Foreskin keratinocyte (primary cell): ENCODE measurements at places on chromosomes 6 and 20. TPM values are rescaled to one million over a fixed set of nuclear protein-coding genes. Genes with fewer than 3 reads are reported as not detected.

Gene HLA-DMA
- total RNA-seq: 1.3 and 4.4 TPM in 2 replicates

Gene STMND1
- total RNA-seq: not detected in 2 replicates

Gene VTA1
- 60.9 and 62.6 TPM in 2 replicates for total RNA-seq

Gene FANCE
- 14.0 and 14.5 TPM in 2 replicates for total RNA-seq

Gene RIMS1
- not detected in 2 replicates for total RNA-seq

Gene PTPRT
- total RNA-seq: not detected in 2 replicates

Gene PRICKLE4
- total RNA-seq: 0.42 and 0.61 TPM in 2 replicates

Gene TSBP1
- not detected in 2 replicates for total RNA-seq

Gene TMEM14C
- 146 and 179 TPM in 2 replicates for total RNA-seq

Gene TBX18
- not detected in 2 replicates for total RNA-seq

Gene PYGB
- total RNA-seq: 311 and 439 TPM in 2 replicates

Gene SIRPD
- total RNA-seq: not detected in 2 replicates

Gene KHDC1
- 1.9 and 2.3 TPM in 2 replicates for total RNA-seq

Gene NKAPL
- total RNA-seq: 1.3 and 1.7 TPM in 2 replicates
